ENCODE measurements at places on chromosomes 16 and 17.

DNA sequence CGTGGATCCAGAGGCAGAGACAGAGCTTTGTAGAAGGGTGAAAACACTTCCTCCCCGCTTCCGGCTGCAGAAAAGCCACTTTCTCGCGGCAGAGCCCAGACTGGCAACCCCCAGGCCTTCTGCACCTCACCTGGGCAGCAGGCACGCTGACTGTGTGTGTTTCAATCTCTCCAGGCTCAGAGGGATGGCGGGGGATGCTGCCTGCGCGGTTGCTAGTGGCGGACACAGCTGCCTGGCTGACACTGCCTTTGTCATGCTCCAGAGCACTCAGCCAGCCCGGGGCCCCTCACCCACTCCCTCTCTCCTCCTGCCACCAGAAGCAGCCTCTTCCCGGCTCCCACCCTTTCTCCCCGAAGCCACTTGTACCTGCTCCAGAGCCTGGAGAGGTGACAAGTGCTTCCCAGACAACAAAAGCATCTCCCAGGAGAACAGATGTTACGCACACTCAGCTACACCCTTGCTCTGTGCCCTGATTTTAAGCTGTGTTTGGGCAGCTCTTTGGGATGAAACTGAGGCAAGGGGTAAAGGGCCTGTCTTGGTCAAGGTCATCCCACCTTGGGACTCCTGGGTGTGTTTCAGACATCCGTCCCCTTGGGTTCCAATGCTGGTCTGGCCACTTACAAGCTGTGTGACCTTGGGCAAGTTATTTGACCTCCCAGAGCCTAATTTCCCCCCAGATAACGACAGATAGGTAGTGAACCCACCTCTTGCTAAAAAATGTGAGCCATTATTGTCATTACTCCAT, 9.2 kb upstream of the GLIS2 start:
- no peak for DNase-seq

- DNase-seq, result no peak
Observed at GRCh38 chr17:36674278-36674650, 72.9 kb downstream of the MRM1 start.

DNA sequence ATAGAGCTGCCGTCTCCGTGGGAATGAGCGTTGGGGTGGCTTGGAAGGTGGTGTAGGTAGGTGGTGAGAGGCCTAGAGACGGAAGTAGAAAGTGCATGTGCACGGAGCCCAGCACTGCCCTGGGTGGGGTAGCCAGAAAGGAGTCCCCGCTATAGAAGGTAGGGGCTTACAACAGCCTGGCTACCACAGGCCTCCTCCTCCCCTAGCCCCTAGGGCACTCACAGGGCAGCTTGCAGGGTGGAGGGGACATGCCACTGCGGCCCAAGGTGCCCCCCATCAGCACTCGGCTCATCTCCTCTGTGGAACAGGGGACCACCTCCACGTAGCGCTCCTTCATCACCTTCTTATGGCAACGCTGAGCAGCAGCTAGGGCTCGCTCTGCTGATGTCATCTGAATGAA, 5.0 kb downstream of the ESRP2 start:
- no peak for DNase-seq

- no peak for DNase-seq
Observed at GRCh38 chr16:66207139-66207882, 159.2 kb upstream of the CDH5 start.

- no peak for DNase-seq
Observed at GRCh38 chr17:933312-934073, 46.1 kb downstream of the NXN start.

DNA sequence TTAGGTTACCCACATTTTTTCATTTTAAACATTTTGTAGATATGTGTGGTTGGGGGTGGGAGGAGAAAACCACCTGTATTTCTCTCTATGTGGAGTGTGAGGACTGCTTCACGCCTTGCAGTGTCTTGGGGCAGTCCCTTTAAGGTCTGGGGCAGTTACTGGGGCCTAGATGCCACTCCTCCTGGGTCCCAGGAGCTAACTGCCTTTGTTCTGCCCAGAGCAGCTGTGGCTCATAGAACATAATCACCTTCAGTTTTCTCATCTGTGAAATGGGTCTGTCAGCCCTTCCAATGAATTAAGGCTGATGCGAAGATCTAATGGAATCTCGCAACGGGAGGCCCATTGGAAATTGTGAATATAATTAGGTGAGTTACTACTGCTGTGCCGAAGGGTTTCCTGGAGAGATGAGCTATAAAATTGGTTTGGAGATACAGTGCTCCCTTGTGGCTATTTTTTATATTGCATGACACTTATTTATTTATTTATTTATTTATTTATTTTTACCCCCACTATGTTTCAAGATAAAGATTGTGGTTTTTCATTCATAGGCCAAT, 22.9 kb downstream of the DHRS7C start:
- DNase-seq, result no peak

DNA sequence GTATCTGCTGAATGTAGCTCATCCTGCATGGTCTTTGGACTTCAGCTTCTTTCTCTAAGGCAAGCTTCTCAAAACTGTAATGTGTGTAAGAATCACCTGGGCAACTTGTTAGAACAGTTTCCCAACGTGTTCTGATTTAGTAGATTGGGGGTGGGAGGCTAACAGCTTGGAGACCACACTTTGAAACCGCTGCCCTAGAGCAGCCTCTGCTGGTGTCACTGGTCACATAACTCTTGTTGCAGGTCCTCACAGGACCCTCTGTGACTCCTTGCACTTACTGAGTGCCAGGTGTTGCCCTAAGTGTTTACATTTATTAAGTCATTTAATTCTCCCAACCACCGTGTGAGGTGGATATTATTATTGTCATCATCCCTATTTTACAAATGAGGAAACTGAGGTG, 9.9 kb downstream of the SLC35G3 start:
- no peak for DNase-seq

DNA sequence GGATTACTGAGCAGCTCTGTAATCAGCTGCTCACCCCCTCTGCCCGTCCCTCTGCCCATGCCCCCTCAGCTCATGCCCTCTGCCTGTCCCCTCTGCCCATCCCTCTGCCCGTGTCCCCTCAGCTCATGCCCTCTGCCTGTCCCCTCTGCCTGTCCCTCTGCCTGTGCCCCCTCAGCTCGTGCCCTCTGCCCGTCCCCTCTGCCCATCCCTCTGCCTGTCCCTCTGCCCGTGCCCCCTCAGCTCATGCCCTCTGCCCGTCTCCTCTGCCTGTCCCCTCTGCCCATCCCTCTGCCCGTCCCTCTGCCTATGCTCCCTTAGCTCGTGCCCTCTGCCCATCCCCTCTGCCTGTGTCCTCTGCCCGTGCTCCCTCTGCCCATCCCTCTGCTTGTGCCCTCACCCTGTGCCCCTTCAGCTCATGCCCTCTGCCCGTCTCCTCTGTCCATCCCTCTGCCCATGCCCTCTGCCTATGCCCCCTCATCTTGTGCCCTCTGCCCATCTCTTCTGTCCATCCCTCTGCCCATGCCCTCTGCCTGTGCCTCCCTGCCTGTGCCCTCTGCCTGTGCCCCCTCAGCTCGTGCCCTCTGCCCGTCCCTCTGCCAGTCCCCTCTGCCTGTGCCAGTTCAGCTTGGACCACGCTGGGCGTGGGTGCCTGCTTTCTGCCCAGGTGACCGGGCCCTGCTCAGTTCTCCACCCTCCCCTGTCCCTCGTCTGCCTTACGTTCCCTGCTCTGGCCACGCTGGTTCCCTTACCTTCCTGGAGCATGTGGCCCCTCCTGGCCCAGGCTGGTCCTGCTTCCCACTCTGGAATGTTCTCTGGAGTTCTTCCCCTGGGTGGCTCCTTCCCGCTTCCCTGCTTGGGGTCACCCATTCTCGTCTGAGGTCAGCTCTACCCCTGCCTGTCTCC, 97.6 kb downstream of the NPIPB11 start:
- no peak for DNase-seq

- no peak for DNase-seq
Observed at GRCh38 chr16:56974549-56975300, 13.0 kb downstream of the CETP start.

GRCh38 chr16:73083271-73083670, 35.3 kb upstream of the ZFHX3 start:
- no peak for DNase-seq

DNA sequence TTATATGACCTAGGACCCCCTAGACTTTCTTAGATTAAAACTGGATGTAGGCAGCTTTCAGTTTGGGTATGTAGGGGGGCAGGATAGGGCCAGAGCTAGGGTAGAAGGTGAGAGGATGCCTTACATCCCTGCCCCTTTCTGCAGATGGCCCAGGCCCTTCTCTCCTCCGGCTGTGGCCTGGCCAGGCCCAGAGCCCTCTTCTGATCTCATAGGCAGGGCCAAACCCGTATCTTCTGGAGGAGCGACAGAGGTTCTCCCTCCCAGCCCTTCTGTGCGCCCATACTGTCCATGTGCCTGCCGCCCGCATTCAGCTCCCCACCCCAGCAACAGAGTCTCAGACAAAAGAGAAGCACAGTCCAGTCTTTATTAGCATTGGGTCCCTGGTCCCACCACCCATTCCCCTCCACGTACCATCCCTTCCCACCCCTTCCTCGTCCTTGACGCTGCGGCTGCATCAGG, 2.0 kb upstream of the TSPOAP1 start:
- DNase-seq, result no peak

DNA sequence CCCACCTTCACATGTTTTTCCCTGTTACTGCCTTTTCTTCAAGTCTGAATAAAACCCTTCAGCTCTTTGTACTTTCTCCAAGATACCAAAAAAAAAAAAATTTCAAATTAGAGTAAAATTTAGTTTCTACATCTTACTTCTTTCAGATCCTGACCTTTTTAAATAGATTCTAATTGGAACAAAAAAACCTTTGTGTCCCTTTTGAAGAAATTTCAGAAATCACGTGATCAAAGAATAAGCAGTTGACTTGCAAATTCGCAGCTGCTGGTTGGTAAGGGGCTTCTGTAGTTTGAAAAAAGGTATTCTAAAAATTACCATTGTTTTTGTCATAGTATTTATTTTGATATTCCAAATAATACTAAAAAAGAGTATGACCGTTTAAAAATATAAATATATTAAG, 71.7 kb downstream of the CDC27 start:
- no peak for DNase-seq

DNA sequence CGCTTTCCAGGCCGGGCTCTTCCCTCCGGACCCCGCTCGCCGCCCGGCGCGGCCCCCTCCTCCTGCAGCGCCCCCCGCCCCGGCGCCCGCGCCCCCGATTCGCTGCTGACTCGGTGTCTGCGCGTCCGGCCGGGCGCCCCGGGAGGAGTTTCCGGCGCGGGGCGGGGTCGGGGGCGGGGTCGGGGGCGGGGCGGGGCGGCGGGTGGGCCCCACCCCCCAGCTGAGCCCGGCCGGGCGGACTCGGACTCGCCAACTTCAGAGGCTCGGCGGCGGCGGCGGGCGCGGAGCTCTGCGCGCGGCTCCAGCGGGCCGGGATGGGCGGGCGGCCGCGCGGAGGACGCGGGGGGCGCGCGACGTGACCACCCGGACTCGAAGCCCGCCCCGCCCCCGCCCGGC, at the start of gene METRNL:
METRNL (plus strand) TSS at position 258 of the 396 bp plus-strand sequence. CDS start 207 bp downstream, outside the sequence.
- DNase-seq, result peak; percentile 47

GRCh38 chr16:78660795-78661194, 561.3 kb downstream of the WWOX start:
- DNase-seq, result no peak

GRCh38 chr17:2814481-2815341, 18.5 kb downstream of the RAP1GAP2 start:
- no peak for DNase-seq

- peak; percentile 3 for DNase-seq
Observed at GRCh38 chr17:49899191-49899485, 51.3 kb upstream of the TAC4 start.

DNA sequence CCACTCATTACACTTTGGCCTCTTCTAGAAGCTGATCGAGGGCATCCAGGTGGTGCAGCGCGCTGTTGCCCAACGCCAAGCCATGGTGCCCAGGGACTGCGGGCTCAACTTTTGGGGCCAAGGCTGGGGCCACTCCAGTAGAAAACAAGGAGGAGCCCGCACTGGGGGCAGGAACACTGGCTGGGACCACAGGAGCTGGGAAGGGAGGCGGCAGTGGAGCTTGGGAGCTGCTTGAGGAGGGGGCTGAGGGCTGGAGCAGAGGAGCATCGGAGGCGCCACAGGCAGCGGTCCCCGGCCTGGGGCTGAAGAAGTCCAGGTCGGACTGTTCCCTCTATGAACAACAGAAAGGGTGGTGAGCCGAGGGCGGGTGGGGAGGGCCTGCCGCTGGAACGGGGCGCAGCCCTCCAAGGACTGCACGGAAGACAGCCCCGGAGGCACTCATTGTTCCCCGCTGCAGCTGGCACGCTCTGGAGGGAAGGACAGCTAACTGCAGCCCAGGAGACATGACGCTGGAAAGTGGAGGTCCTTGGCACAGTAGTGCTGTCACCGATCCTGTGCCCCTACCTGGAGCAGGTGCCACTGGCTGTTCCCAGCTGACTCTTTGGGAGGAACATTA, 21.5 kb downstream of the GGA3 start:
- DNase-seq, result no peak

GRCh38 chr16:86844695-86845094, 266.3 kb downstream of the FOXL1 start:
- DNase-seq, result no peak

DNA sequence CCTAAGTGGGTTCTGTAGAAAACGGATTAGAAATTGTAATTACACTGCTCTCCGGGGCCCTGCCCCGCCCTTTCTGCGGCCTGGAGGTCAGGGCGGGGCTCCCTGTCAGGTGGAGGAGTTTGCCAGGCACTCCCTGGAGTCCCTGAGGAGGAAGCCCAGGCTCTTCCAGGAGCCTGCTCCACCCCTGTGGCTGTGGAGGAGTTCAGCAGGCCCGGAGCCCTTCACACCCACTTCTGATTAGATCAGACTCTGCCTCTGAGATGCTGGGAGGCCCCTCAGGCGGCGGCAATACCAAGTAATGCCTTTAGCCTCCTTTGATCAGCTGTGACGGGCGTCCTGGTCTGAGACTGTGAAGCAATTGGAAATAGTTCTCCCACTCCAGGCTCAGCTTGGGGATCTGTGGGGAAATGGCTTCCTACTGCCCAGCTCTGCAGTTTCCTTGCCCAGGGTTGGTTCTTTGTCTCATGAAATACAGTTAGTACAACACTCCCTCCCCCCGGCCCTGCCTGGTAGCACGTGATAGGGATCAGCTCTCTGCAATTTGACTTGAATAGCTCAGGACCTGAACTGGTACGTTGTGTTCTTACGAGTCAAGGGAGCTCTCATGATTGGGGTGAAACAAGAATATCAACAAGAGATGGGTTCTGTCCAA, 22.3 kb downstream of the BAIAP2 start:
- peak; percentile 37 for DNase-seq

GRCh38 chr17:41556306-41556705, 15.6 kb downstream of the KRT9 start:
- no peak for DNase-seq

GRCh38 chr16:31472709-31473203, 804 bp downstream of the TGFB1I1 start:
- no peak for DNase-seq

DNA sequence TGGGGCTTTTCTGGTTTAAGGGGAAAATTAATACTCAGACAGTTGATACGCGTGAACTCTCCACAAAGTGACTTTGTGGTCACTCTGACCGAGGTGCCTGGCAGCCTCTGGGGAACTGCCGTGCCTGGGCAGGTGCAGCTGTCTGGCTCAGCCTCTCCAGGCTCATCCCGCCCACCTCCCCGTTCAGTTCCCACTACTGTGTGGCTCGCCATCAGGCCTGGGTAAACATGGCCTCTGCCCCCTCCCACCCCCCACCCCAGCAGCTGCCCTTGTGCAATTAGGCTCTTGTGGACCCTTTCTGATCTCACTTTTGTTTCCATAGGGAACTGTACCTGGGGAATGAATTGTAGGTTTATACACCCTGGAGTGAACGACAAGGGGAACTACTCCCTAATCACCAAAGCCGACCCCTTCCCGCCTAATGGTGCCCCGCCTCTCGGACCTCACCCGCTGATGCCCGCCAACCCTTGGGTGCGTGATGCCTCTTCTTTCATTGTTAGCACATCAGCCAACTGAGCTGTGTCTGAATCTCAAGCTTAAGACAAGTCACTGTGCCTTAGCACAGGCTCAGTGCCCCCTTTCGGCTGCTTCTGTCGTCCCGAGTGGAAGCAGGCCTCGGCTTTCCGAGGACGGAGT, 27.8 kb downstream of the ZC3H18 start:
- DNase-seq, result no peak
